ENCODE measurements at places on chromosomes 7 and 10.

DNA sequence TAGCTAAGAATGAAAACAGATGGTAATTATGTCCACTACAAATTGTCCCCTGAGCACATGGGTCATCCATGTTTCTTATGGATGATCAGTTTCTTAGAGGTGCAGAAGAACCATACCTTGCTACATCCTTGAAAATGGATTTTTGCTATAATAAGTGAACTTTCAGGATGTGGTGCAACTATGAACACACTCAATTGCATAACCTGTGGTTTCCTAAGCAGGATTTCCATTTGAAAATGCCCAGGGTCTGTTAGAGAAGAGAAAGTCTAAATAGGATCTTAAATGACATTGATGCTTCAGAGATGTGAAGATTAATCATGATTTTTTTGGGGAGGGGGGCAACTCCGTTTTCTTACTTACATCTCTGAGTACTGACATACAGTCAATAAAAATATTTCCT, 39.6 kb upstream of the CACNB2 start:
- no peak for DNase-seq

DNA sequence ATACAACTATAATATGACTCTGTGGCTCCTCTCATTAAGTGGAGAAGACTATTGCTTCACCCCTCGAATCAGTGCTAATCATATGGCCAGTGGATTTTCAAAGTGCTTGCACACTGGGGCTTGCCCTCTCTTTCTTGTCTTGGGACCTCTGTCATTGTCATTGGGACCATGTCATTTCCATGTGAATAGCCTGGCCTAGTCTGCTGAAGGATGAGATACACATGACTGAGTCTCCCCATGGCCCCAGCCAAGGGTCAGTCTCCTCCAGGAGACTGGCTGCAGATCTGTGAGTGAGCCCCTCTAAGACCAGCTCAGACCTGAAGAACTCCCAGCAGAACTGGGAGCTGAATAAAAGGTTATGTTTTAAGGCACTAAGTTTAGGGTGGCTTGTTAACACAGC, 39.5 kb downstream of the PKD1L1 start:
- no peak for DNase-seq

DNA sequence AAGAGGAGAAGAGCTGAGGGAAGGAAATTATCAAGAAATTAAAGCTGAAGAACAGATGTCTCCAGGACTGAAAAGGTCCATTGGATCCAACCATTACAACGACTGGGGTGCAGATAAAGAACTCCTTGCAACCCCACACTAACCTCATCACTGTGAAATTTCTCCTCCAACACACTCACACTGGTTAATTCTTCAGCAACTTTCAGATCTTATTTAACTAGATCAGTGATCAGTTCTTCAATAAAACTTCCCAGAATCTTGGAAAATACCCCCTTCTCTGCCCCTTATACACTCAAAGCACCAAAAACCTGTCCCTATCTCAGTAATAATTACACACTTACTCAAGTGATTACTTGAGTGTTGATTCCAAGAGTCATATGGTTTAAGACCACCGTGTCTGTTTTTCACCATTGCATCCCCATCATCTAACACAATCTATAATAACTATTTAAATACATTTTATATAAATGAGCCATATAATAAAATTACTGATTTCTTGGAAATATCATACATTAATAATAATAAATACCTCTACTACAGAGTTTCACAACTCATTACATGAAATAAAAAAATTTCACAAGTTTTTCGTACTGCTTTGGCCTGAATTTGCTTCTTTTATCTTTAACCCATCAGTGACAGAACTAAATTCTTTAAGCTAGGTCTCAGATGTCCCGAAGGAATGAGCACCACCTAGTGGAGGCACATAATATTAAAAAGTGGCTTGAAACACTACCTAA, 123.7 kb downstream of the MPP7 start:
- no peak for DNase-seq

DNA sequence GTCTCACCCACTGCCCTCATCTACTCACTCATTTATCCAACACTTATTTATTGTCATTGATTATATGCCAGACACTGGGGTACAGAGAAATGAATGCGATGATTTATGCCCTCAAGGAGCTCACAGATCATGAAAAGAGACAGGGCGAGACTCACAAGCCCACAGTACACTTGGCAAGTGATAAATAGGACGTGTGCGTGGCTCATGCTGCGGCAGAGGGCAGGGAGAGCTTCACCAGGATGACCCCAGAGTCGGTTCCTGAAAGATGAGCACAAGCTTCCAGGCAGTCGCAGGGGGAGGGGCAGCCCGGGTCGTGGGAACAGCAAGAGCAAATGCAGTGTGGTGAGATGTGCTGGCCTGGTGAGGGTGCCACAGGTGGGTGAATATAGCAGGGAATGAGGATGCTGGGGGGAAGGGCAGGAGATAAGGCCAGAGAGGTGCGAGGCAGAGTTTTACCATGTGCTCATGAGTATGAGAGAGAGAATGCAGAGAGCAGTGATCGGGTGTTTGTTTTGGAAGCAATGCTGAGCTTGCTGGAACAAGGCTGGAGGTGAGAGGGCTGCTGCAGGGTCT, 70.9 kb downstream of the ATXN7L1 start:
- no peak for DNase-seq

DNA sequence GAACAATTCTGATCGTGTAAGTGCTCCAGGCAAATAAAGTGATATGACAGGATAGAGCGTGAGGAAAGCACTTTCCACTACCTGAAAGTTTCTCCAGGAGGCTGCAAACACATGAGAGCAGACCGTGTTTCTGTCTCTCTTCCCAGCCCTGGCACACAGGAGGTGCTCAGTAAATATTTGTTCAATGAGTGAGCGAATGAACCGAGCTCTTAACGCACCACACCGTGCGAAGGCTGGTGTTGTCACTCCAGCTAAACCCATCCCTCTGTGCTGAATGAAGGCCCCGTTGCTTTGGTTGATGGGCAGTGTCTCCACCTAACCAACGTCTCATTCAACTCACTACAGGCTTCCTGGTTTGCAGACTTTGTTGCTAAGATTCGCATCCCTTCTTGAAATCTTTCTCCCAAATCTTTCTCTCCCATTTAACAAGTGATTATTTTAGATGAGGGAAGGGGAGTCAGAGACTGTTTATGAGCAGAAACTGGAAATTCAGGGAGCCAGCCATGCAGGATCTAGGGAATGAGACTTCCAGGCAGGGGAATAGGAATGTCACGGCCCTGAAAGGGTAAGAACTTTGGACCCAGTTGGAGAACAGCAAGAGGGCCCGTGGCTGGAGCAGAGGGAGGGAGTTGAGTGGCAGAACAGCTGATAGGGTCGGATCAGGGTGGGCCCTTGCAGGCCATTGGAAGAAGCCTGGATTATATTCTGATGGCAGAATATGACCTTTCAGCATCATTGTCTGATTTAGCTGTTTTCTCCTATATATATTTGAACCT, 282.6 kb downstream of the CAMK1D start:
- DNase-seq = no peak

Measured in activated T-helper 9 cell treated with anti-CD3 and anti-CD28 coated beads, Interleukin-2, amount 50 U/mL, for 16 hours (primary cell).